ENCODE measurements at places on chromosomes 16 and 17.

DNA sequence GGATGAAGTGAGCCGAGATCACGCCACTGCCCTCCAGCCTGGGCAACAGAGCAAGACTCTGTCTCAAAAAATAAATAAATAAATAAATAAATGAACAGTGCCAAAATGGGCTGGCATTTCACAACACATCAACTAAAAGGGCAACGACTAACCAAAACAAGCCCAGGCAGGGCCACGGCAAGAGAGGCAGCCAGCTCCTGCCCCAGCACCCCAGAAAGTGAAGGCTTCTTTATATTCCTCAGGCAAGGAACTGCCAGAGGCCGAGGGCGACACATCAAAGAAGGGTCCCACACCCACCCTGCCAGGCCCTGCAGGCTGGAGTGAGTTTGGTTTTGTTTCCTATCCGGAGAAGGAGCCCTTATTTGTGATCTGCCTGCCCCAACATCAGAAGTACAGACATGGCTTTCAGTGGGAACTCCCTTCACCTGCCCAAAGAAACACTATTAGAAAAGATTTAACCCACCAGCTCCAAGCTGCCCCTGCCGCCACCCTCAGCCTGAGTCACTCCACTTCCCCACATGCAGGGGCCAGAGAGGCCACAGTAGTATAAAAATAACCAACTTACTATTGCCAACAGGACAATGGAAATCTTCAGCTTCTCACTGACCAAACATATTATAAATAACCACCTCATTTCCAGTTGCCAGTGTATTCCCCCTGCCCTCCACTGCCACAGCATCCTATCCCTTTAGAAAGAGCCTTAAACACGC is 8.0 kb downstream of the FBXO31 start:
- no peak for DNase-seq

GRCh38 chr17:79340333-79341221 is 266.0 kb downstream of the ENGASE start:
- no peak for DNase-seq

DNA sequence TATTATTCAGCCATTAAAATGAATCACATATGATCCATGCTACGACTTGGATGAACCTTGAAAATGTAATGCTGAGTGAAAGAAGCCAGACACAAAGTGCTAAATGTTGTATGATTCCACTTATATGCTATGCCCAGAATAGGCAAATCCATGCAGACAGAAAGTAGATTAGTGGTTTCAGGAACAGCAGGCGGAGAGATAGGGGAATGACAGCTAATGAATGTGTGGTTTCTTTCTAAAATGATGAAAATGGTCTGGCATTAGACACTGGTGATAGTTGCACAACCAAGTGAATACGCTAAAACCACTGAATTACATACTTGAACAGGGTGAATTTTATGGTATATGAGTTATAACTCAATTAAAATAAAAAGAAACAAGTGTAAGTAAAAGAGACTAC is 121.8 kb upstream of the NOG start:
- no peak for DNase-seq

DNA sequence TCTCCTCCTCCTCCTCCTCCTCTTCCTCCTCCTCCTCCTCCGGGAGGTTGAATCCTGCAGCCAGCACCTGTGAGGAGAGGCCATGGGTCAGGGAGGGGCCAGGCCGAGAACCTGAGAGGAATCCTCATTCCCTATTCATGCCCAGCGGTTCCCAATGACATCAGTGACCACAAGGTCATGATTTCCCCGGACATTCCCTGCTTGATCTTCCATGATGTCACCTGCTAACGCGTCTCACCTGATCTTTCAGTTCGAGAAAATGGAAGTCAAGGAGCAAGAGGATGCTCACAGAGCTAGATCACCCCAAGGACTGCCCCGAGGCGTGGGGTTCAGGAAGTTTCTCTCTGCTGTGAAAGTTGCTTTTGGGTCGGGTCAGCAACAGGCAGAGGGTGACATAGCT is 5.4 kb downstream of the APOBR start:
- no peak for DNase-seq

- no peak for DNase-seq
These were observed 1.5 kb upstream of the NHERF1 start for GRCh38 chr17:74746922-74747321.

GRCh38 chr16:7449808-7450207 is 117.2 kb downstream of the RBFOX1 start:
- no peak for DNase-seq

GRCh38 chr17:78032166-78032565 is 73.7 kb downstream of the TNRC6C start:
- DNase-seq: no peak

DNA sequence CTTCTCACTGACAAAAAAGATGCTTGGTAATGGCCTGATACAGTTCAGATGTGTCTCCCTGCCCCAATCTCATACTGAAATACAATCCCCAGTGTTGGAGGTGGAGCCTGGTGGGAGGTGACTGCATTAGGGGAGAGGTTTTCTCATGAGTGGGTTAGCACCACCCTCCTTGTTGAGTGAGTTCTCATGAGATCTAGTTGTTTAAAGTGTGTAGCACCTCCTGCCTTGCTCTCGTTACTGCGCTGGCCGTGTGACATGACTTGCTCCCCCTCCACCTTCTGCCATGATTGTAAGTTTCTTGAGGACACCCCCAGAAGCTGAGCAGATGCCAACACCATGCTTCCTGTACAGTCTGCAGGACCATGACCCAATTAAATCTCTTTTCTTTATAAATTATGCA is 5.0 kb downstream of the TSR1 start:
- DNase-seq: no peak

GRCh38 chr16:4364196-4365013 is 7.2 kb upstream of the VASN start:
- no peak for DNase-seq

DNA sequence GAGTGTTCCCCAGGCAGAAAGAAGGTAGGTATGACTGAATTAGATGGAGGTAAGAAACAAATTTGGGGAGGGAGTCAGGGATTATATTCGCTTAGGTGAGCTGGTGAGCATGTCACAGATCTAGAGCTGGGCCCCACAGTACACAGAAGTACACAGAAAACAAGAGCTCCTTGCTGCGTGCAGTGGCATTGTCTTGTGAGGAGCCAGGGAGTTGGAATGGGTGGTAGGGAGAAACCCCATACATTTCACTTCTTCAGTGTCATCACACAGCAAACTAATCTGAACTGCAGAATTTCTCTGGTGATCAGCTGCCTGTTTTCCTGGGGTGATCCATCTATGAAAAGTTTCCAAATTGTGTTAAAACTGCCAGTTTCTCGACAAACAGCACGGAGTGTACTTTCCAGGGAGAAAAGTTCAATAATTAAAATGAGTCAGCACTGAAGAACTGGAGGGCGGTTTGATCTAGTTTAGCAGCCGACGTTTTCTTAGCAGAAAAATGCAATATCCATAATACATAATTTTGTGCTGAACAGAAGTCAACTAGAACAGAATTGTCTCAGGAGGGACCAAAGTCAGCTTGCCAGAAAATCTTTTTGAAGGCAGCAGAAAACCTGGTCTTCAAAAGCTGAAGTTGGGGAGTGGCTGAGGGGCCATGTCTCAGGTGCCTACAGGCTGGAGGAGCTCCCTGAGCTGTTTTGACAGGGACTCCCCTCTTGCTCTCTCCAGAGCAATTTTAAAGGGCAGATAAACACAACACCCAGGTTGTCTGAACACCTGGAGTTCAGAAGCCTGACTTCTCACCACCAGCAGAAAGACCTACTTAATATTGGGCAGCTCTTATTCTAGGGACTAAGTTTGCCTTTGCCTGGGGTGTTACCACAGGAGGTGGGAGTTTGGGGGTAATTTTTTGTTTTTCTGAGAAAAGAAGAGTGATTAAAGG is 448.6 kb downstream of the CA10 start:
- DNase-seq: no peak

DNA sequence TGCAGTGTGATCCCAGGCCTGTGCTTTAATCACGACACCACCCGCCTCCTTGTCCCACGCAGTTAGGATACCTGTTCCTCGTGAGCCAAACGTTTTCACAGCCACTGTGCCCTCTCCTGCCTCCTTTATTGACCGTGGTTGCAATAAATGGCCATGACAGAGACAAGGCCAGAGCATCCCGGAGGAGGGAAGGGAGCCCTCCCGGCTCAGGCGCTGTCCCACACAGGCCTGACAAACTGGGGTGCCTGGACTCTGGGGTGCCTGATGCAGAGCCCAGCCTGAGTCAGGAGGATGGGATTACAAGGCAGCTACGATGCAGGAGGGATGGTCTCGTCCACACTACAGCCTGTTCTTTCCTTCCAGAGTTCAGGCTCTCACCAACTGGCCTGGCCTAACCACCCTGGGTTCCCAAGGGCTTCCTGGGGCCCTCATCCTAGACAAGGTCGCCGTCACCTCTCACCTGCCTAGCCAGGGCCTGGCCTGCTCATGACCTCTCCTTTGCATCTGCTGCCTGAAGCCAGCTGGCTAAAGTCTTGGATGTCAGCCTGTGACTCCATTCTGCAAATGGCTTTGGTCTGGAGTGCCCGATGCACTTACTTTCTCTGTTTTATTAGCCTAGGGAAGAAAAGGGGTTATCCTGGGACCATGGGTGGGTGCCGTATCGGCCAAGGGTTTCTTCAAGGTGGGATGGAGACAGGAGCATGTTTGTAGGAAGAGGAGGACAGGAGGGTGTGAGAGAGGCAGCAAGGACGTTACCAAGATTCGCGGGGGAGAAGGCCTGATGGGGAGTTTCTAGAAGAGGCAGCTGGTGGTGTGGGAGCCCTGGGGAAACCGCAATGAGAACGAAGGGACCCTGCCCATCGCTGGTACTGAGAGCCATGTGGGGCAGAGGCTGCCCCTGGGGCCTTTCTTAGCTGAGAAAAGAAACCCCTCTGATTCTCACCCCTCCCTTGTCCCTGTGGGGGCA is 234.3 kb upstream of the TNRC6C start:
- DNase-seq: no peak

DNA sequence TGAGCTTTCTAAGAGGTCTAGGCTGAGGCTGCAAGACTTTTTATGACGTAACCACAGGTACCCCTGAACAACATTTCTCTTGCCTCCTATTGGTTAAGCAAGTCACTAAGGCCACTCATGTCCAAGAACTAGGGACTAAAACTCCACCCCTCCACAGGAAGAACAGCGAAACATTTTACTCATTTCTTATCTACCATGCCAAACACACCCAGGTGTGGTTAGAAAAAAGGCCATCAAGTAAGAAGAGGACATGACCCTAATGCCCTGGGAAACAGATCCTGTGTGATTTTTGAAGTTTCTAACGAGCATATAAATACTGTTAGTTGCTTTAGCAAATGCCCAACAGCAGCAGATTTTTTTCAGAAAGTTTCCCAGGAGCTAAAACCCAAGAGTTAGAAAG is 282.4 kb upstream of the DYNLRB2 start:
- DNase-seq: no peak

DNA sequence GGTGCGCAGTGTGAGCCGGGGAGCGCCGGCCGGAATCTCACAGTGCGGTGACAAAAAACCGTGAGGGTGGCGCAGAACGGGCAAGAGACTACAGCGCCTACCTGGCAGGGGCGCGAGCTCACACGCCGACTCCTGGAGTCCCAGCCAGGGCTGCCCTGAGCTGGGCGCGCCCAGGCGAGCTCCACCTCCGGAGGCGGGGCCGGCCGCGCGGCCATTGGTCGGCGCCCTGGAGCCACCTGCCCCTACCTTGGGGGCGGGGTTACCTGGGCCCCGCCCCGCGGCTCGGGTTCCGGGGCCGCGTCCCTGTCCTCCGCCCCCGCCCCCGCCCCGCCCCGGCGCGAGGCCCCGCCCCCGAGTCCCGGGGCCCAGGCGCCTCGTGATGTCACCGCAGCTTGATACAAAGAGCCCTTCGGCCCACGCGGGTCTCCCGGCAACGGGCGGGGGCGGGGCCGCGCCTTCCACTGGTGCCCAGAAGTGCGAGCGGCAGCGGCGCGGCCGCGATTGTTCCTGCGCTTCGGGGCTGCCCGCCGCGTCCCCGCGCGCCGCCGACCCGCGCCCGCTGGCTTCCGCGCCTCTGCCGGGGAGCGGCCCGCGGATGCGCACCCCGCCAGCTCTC is 96.3 kb downstream of the RAB11FIP4 start:
- DNase-seq: peak; percentile 93

- no peak for DNase-seq
These were observed 119.9 kb upstream of the TMEM97 start for GRCh38 chr17:28199115-28199514.

DNA sequence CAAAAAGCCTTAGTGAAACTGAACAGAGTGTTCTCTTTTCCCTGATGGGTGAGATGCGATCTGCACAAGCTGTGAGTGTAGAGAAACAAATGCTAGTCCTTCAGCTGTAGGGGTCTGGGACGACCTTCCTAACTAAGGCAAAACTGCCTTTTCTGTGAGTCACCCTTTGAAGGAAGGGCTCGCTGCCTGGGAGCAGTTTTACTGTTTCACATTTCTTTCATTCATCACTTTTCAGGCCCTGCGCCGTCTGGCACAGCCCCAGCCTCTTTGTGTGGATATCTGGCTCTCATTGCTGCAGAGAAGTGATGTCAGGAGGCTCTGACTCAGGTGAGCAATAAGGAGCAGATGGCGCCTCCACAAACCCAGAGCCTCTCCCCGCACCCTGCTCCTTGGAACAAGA is 57.4 kb downstream of the HS3ST3A1 start:
- no peak for DNase-seq

DNA sequence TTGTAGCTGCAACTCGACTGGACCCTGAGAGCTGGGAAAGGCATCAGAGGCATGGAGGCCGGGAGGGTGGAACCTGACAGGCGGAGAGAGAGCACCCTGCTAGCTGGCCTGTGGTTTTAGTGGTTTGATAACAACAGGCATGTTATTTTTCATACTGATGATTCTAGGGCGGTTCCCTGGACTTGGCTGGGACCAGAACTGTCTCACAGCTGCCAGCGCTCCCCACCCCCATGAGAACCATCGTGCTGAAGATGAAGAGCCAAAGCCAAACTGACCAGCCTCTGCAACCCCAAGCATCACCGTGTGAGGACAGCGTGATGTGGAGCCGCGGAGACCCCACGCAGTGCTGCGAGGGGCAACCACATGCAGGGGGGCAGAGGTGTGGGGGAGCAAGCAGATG is 28.5 kb downstream of the MXRA7 start:
- no peak for DNase-seq

GRCh38 chr17:42230225-42230624 is 35.9 kb upstream of the GHDC start:
- no peak for DNase-seq
